HAP-1 (cell line): ENCODE measurements at places on chromosomes 1 and 21.

GRCh38 chr21:26117324-26117971, 53.1 kb downstream of the APP start:
- DNase-seq, result no peak

GRCh38 chr1:68917456-68917855, 420.6 kb upstream of the DEPDC1 start:
- no peak for DNase-seq

- no peak for DNase-seq
Measured at GRCh38 chr1:189669846-189670245, 807.8 kb downstream of the BRINP3 start.

DNA sequence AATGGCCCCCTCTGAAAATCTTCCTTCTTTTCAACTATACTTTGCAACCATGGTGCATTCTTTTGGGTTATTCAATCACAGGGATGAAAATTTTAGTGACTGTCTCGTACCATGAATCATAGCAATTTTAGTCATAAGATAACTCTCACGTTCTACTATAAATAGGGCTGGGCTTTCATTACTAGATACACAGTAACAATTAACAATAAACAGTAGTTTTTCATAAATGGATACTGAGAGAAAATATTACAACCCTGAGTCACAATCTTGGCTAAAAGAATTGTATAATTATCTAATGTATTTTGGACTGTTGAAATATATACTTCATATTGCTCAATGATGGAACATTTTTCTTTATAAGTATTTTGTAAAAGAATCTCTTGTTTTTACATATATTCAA, 96.1 kb downstream of the TEX35 start:
- no peak for DNase-seq

DNA sequence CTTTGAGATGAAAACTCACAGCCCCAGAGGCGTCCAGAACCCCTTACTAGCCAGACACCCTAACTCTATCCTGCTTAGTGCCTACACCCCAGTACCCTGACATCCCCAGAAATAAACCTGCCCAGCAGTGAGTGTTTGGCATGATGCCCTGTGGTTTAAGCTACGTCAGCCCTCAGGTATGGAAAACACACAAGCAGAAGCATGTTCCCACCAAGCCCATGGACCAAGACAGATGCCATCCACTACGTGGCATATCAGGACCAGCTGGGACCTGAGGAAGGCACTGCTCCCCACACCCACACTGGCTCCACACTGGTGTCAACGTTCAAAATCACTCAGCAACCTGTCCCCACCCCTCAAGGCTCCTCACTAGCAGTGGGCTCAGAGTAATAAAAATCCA, 116.4 kb downstream of the SYT2 start:
- DNase-seq, result no peak

GRCh38 chr1:103898576-103899345, 149.1 kb downstream of the AMY1C start:
- no peak for DNase-seq

GRCh38 chr1:193971595-193971994, 785.2 kb upstream of the B3GALT2 start:
- DNase-seq, result no peak

GRCh38 chr21:45203983-45204382, 83.7 kb downstream of the POFUT2 start:
- DNase-seq, result no peak

- no peak for DNase-seq
Measured at GRCh38 chr1:15493869-15494390, 18.0 kb downstream of the CELA2B start.

GRCh38 chr1:32454726-32455125, 10.1 kb upstream of the ZBTB8B start:
- peak; percentile 34 for DNase-seq

DNA sequence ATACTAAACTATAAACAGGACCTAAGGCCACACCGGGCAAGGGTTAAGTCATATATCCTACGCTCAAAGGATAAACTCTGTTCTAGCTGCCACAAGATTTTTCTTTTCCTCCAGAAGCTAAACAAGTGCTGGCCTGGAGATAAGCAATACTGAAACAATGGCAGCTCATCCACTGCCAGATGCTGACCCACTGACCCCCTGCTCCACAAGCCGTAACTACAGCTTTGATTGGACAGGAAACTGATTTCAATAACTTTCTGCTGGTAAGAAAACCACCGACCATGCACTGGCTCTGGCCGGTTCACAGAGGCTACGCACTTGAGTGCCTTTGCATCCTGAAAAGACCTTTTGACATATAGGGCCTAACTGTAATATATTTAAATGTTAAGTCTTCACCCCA, 51.3 kb upstream of the PLA2G2C start:
- DNase-seq, result no peak

DNA sequence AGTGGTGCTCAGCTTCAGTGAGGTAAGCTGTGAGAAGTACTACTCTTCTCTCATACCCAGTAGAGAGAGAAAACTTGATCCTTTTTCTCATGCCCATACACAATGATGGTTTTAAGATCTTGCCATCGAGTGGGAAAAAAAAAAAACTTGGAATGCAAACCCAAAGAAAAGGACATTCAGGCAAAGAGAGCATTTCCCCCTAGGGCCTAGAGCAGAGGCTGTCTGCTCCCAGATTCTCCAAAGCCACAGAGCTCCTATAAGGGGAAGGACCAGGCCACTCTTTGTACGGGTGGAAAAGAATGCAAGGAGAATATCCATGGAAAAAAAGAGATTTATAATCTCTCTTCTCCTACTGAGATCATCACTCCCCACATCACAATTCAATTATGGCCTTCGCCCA, 34.9 kb downstream of the MROH9 start:
- DNase-seq, result no peak
